ENCODE measurements at places on chromosomes 1 and 21.

GRCh38 chr1:21598417-21598816, 70.7 kb downstream of the RAP1GAP start:
- no peak for DNase-seq

- no peak for DNase-seq
Observed at GRCh38 chr1:115839029-115839678, 1.8 kb downstream of the NHLH2 start.

DNA sequence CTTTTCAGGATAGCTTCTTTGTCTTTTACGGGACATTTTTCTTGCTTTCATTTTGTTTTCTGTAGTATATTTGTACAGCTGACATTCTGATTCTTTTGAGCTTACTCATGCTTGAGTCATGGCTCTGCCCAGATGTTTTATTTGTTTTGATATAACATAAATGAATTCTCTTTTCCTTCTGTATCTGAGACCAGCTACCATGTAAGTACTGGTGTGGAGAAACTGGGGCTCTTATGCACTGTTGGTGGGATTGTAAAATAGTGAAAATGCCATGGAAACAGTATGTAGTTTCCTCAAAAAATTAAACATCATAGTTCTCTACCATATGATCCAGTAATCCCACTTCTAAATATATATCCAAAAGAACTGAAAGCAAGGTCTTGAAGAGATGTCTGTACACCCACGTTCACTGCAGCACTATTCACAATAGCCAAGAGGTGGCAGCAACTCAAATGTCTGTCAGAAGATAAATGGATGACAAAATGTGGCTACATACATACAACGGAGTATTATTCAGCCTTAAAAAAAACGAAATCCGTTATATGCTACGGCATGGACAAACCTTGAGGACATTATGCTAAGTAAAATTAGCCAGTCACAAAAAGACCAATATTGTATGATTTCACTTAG, 61.4 kb downstream of the EIF2B3 start:
- DNase-seq = peak; percentile 57

- DNase-seq = no peak
Observed at GRCh38 chr21:16342932-16343331, 613.1 kb downstream of the USP25 start.

GRCh38 chr1:55333461-55333860, 118.3 kb upstream of the USP24 start:
- DNase-seq = no peak

- no peak for DNase-seq
Observed at GRCh38 chr1:162389971-162390370, 8.4 kb downstream of the C1orf226 start.

DNA sequence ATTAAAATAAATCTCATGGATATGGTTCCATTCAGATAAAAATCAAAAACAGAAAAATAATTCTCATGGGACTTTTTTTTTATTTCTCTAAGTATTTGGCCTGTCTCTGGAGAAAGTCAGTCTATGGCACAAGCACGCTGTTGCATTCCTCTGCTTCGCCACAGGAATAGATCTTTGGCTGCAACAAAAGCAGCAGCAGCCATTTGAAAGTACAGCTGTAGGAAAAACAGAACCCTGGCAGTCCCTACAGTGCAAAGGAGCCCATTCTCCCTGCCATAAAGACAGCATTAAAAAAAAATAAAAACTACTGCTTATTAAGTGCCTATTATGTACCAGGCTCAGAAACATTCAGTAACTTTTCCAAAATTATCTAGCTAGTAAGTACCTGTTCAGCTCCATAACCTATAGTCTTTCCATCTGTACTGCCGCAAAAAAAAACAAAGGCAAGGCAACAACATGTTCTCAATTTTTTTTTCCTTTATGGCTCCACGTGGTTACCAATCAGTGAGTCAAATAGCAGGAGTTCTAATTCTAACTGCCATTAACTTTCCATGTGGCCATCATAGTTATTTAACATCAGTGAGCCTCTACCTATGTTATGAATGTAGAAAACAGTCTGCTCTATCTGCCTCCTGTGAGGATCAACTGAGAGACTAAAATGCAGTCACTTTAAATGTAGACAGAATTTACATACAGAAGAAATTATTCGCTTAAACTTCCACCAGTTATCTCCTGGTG, 22.7 kb downstream of the SLC35D1 start:
- no peak for DNase-seq

DNA sequence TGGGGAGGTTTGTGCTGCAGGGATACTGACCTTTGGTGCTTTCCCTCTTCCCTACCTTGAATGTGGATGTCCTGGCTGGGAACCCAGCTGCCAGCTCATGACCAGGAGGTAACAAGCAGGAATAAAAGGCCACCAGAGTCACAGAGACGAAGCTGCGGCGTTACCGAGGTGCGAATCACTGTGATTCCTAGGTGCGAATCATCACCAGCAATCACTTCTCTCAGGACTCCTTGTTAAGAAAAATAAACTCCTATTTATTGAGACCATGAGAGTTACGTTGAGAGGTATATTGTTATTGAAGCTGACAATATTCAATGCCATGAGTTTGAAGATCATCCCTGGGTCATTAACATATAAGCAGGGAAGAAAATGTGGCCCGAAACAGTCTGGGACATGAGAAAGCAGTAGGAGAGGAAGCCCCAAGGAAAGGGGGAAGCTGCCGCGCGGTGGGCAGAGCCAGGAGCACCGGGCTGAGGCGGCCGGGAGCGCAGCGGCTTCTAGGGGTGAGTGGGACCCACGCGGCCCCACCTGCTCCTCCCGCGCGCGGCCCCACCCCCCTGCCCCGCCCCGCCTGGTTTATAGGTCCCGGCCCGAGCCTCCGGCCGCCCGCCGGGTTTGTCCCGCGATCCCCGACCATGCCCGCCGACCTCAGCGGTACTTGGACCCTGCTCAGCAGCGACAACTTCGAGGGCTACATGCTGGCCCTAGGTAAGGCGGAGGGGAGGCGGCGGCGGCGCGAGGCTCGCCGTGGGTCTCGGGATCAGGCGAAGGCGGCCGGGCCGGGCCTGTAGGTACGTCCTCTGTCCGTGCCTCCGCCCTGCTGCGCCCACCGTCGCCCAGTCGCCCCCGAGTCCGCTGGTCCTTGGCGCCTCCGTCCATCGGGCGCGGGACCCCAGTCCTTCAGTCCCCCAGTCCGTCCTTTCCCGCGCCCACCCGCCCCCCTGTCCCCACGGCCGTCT, at the start of gene RBP7:
TSS of gene RBP7 (plus strand) at position 605 of the 959 bp plus-strand sequence. CDS start at position 636, 31 bp downstream.
- DNase-seq = no peak

- no peak for DNase-seq
Observed at GRCh38 chr1:103937763-103938357, 188.2 kb downstream of the AMY1C start.

DNA sequence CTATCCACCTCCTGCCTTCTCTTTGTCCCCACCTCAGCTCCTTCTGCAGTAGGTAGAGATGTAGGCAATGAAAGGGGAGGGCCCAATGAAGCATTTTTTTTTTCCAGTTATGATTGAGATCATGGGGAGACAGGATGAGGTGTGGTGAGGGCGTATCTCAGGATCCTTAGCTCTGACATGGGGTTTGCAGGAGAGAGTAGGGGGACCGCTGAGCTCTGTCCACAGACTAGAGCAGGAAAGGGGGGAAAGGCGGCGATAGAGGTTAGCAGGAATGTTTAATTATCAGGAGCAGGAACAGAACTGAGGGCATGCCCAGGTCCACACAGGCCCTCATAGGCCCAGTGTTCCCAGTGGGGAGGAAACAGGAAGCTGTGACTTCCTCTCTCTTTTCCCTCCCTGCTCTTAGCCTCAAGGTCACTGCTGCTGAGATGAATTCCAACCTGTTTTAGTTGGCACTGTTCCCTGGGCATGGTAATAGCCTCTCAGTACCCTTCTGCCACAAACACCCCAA, 901 bp upstream of the RXFP4 start:
- DNase-seq = peak; percentile 82

DNA sequence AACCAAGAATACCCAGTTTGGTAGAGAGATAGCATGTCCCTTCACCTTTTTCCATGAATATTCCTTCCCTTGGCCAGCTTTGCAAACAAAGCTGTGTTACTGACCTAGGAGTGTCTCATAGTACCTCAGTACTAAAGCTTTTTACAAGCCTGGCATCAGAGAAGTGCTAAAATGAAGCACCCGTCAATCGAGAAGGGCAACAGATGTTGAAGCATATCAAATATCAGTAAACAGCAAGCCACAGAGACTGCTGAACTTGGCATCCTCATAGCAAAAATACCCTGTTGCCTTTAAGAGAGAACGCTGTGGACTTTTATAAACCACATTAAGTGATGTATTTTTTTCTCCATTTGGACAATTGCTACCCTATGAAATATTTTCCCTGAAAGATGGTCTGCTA, 128.6 kb upstream of the HOOK1 start:
- DNase-seq = no peak

DNA sequence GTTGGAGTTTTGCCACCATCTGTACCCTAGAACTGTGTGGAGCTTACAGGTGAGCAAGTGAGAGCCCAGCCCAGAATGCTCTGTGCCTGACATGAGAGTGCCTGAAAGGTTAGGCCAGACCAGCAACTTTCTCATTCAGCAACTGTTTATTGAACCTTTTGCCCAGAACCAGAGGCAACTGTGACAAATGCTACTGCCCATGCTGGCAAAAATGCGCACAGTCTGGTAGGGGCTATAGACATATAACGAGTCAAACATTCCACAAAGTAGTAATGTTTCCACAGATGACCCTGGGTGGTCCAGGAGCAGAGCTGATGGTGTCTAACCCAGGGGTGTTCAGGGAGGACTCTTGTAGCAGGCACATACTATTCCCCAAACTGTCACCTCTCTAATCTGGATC, 56.0 kb upstream of the GCLM start:
- no peak for DNase-seq

GRCh38 chr1:107405236-107405635, 264.4 kb downstream of the NTNG1 start:
- no peak for DNase-seq

DNA sequence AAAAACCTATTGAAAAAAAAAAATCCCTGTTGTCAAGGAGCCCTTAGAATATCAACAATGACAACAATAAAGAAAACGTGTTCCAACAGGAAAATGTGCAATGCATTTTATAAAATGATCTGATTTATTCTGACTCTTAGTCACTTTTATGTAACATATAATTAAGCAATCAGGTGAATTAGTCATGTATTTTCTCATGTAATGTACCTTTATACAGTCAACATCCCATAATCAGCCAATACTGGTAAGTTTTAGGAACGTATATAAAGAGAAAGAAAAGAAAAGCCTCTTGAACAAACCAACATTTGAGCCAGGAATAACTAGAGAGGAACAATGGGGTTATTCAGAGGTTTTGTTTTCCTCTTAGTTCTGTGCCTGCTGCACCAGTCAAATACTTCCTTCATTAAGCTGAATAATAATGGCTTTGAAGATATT, at the start of gene CLCA4:
TSS of gene CLCA4 (plus strand) at position 292 of the 435 bp plus-strand sequence. CDS start at position 334, 42 bp downstream.
- no peak for DNase-seq

- DNase-seq = no peak
Observed at GRCh38 chr1:30600706-30601105, 122.7 kb downstream of the MATN1 start.

GRCh38 chr1:200909071-200909470, 14.4 kb downstream of the INAVA start:
- no peak for DNase-seq

DNA sequence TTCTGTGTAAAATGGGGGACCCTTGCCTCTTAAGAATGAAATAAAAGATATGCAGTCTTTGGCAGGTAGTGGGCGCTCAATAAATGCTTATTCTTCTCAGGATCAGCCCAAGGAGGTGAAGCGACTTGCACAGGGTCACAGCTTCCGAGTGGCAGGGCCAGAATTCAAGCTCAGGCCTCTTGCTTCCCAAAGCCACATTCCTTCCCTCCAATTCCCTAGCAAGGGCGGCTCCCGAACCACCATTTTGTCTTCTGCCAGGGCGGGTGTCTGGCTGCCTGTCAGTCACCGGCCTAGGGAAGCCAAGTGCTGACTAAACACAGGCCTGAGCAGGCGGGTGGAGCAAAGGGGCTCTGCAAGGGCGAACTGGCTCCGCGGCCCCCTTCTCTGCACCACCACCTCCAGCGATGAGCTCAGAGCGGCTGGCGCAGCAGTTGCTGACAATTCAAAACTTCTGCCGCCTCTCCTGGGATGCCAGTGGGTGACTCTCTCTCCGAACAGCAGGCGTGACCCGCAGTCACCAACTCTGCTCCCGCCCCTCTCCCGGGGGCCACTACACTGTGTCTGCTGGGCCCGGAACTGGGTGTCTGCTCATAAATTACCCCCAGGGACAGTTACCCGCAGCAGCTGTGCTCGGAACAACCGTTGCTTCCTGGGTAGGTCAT, 10.8 kb downstream of the GPR3 start:
- DNase-seq = no peak

GRCh38 chr1:1212780-1213344, 1.1 kb downstream of the TNFRSF4 start:
- no peak for DNase-seq

GRCh38 chr1:236039740-236040685, 24.9 kb downstream of the NID1 start:
- no peak for DNase-seq

GRCh38 chr1:24699628-24700027, 45.6 kb upstream of the CLIC4 start:
- DNase-seq = no peak

DNA sequence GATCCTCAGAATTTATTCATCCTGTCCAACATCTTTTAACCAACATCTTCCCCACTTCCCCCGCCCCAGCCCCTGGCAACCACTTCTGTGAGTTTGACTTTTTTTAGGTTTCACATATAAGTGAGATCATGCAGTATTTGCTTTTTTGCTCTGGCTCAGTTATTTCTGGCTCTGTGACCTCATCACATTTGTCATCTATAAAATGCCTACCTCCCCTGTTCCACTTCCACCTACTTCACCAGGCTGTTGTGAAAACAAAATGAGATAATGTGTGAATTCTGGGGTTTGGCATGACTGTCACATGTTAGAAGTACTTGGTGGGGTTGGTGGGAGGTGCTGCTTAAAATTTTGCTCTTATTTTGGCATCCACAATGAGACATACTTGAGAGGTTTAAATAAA, 18.4 kb downstream of the HHAT start:
- no peak for DNase-seq

- DNase-seq = no peak
Observed at GRCh38 chr1:9438431-9439073, 100.7 kb upstream of the SLC25A33 start.

GRCh38 chr21:43696214-43696613, 22.7 kb upstream of the PDXK start:
- no peak for DNase-seq

DNA sequence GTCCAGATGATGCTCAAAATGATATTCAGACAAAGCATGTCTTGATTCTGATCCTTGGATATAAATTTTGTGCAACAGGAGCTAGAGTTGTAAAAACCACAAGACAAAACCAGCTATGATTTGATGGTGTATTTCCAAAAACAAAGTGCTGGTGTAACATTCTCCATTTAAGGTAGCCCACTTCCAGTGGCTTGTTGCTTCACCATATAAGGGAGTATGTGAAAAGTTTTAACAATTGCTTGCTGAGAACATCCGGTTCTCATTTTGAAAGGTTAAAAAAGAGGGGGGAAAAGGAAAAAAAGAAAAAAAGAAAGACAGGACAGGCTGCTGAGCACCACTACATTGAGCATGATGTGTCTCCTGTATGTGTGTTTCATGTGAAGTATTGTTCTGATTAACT, 123.6 kb downstream of the MACF1 start:
- DNase-seq = no peak

GRCh38 chr21:40976198-40977109, 129.5 kb upstream of the DSCAM start:
- peak; percentile 52 for DNase-seq

Measured in LoVo (cell line).